ENCODE measurements at places on chromosomes 2 and 18. TPM values are rescaled to one million over a fixed set of nuclear protein-coding genes. Genes with fewer than 3 reads are reported as not detected.

The AQP12B gene
- total RNA-seq, result 0.04 TPM

The MC2R gene
- not detected for total RNA-seq

The UGT1A8 gene
- 0.10 TPM for total RNA-seq

The CXCR1 gene
- total RNA-seq, result not detected

The CCDC150 gene
- total RNA-seq, result 6.2 TPM

The KLHL14 gene
- total RNA-seq, result 0.57 TPM

The SFXN5 gene
- 25.7 TPM for total RNA-seq

The HDHD2 gene
- 22.3 TPM for total RNA-seq
